ENCODE measurements at places on chromosomes 5 and 9.

- no peak for DNase-seq
Measured at GRCh38 chr5:107919361-107919760, 248.6 kb upstream of the EFNA5 start.

DNA sequence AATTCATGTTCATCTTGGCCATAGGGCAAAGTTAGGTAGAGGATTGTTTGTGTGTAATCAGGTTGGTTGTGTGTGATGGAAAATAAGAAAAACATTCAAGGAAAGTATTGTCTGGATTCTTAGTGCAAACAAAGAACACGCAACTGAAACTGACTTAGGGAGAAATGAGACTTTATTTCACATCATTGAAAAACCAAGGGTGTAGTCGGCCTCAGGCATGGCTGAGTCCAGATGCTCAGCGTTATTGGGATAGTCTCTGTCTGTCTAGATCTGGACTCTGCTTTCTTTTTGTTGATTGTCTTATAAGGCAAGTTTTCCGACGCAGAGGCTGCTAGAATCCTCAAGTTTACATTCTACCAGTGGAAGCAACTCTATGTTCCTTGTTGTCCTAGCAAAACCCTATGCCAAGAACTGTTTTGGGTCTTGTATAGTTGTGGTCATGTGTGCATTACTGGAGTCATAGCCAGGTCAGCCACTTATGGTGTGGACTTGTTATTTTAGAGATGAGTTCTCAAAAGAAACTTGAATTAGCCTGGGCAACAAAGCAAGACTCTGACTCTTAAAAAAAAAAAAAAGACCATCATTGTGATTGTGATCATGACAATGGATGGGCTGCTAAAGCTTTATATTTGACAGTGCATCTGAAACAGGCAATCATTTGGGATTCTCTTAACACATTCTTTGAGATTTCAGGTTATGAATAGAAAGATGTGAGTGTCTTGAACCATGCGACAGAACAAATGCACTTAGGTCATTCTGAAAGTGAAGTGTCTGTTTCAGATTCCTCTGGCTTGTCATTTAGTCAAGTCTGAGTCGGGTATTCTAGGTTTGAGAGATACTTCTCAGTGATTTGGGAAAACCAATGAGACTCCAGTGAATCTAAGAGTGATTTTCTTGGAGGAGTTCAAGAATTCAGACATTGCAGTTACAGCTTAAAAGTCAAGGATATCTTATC, 82.6 kb downstream of the DOCK2 start:
- DNase-seq, result peak; percentile 46

- peak; percentile 58 for DNase-seq
Measured at GRCh38 chr9:121278477-121279261, 10.7 kb downstream of the GSN start.

DNA sequence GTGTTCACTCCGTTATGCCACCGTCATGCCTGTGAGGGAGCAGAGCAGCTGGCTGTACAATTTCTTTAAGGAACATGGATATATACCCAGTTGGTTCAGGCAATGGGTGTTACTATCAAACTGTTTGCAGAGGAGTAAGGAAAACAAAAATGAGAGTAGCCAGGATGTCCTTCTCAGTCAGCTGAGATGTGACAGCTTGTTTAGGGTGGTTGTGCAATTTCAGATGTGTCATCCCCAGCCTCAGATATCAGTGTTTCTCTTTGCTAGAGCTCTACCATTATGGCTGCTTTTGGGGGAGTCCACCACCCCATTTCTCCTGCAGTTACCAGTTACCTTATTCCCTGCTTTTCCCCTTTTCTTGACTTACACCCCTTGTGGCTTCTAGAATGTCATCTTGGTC, 135.2 kb upstream of the SLC24A2 start:
- DNase-seq, result no peak

DNA sequence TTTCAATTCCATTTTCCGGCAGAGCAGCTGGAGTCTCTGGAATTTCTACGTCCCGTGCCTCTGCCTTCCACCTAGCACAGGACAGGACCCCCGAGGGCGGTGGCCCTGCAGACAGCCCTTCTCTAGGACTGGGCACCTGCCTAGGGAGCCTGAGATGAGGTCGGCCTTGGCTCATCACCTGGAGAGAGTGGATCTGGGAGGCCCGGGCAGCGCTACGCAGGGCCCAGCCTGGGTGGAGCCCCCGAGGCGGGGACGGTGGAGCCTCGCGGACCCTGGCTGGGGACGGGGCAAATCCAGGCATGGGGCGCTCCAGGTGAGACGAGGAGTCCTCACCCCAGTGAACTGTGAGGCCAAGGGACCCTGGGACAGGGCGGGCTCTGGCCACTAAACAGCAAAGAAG, 114.5 kb downstream of the MTRR start:
- DNase-seq, result no peak

- no peak for DNase-seq
Measured at GRCh38 chr9:10230512-10230911, 382.3 kb downstream of the PTPRD start.

GRCh38 chr5:111308951-111309350, 84.8 kb downstream of the CAMK4 start:
- DNase-seq, result no peak

- no peak for DNase-seq
Measured at GRCh38 chr5:127330116-127330515, 39.5 kb downstream of the MEGF10 start.

- DNase-seq, result no peak
Measured at GRCh38 chr5:159402856-159403255, 72.6 kb upstream of the IL12B start.

DNA sequence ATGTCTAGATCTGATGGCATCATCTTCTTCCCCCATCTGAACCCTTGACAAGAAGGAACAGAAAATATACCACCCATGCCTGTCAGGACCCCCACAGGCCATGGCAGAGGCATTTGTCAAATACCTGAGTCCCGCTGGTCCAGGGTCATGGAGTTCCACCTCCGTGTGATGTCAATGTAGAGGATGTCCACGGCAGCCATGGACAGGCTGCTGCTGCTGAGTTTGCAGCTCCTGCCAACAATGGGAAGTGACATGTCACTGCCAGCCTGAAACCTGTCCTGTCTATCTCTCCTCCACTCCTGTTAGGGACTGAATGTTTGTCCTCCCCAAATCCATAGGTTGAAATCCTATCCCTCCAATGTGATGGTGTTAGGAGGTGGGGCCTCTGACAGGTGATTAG, 208.8 kb downstream of the DAB2IP start:
- no peak for DNase-seq

- no peak for DNase-seq
Measured at GRCh38 chr9:6640268-6641051, 5.1 kb downstream of the GLDC start.

DNA sequence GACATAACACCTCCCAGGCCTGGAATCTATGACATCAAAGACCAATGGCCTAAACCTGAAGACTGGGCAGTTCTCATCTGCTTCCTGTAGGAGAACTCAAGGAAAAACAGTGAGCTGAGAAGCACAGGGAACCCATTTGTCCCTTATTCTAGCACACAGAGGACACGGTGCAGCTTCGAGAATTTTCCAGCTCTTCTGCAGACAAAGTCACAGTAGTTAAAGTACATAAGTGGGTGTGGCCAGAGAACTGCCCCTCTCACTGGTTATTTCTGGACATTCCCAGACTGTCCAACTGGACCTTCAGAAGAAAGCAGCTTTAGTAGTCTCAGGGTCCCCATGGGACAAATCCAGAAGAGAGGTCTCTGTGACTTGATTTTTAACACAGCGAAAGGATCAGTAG, 114.6 kb downstream of the KLHL3 start:
- no peak for DNase-seq

DNA sequence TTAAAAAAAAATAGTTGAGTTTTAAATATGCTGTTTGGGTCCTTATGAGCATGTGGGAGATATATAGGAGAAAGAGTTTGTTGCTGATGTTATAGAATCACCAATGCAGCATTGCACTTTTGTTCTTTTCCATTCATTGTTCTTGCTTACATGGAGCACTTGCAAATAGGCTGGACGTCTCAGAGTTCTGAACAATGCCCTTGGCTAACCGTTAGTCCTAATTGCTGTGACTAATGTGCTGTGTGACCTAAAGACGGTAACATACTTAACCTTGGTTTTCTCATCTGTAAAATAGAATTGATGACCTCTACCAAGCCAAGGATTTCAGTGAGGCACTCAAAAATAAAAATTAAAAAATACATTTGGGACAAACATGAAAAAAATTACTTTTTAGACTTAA, 29.8 kb downstream of the PIK3R1 start:
- no peak for DNase-seq

DNA sequence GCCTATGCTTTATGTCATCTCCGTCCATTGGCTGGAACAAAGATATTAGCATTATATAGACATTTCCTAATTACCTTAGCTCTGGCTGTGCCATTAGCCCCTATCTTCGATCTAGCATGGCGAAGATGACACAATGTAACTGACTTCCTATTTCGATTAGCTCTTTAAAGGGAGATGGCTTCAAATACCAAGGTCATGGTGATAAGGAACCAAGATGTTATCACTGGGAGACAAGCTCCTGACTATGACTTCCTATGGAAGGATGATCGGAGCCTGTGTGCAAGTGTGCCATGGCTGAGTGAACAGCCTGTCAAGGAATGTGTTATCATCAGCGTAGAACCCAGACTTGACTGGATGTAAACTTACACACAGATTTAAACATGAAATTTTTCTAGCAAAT, 602.1 kb downstream of the PSAT1 start:
- no peak for DNase-seq

DNA sequence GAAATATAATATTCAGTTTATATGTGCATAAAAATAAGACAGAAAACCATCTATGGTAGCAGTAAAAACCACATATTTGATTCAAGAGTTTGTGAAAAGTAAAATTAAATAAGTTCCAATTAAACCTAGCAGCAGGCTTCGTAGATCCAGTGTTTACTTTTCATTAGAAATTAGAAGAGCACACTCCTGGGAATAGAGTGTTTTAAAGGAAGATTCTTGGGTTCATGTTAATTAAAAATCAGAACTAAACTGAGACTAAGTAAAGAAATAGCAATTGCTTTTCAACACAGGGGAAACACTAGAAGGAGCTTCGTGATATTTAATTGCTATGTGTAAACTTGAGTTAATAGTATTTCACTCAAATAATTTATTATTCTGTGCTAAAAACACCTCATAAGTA, 1097.8 kb upstream of the CDH18 start:
- DNase-seq, result no peak

DNA sequence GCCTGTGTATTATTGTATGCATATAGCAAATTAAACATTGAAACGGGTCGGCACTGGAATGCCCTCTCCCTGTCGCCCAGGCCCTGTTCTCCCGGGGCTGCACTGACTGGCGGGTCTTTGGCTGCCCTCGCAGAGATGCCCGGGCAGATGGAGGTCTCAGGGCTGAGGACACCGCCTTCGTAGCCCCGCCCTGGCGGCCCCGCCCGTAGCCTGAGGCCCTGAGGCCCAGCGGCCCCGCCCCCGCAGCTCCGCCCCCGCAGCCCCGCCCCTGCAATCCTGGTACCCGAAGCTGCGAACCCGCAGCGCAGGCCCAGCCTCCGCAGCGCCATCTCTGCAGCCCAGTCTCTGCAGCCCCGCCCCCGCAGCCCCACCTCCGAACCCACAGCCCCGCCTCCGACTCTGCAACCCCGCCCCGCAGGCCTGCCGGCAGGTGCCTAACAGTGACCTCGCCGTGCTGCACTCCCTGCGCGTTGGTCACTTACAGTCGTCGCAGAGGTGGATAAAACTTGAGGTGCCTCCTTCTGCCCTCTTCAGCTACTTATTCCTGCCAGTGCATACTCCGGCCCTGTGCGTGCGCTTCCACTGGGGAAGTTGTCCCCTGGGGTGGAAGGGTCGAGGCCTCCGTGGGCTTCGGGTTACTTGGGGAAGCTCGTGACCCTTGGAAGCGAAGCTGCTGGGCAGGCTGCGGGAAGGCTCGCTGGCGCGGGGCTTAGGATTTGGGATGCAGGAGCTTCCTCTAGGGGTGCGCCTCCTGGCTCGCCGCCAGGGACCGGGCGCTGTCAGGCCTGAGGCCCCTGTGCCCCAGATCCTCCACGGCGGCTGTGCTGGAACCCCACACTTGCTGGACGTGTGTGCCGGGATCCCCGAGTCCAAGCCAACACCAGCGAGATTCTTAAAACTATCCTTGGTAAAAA, 72.3 kb downstream of the ICE1 start:
- DNase-seq, result peak; percentile 81

DNA sequence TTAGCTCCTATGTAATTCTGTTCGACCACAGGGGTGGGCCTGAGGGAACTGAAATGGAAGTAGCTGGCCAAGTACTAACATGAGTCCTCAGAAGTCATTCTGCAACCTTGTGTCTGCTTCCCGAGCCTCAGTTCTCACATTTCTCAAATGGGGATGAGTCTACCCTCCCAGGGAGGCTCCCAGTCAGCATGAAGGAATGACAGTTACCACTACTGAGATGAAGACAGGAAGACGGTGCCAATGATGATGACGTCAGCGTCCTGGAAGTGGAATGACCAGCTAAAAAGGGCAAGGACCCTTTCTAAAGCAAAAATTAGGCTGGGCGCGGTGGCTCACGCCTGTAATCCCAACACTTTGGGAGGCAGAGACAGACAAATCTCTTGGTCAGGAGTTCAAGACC, 6.8 kb downstream of the PIP5KL1 start:
- no peak for DNase-seq

DNA sequence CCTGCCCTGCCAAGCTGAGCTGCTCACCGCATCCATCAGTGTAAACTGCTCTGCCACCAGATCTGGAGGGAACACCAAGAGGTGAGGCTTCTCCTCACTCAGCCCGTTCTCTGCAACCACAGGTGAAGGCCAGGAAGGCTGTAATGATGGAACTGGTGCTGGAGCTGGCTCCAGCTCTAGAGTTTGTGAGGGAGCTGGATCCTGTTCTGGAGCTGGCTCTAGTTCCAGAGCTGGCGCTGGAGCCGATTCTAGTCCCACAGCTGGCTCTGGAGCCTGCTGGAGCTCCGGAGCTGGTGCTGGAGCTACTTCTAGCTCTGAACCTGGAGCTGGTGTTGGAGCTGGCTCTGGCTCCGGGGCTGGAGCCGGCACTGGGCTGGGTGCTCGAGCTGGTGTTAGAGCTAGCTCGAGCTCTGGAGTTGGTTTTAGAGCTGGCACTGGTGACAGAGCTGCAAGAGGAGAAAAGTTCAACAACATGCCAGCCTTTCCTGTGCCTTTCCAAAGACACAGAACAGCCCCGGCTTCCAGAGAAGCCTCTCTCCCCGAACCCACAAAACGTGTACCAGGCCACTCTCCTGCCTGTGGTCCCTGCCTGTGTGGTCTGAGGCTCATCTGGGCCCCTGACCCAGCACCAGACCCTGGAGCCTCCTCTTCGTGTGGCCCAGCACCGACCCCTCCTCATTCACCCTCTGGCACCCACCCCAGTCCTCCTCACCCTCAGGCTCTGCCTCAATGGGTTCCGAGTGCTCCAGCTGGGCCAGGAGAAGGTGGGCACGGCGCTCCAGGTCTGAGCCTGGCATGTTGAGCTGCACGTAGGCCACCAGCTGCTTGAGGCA, 12.9 kb downstream of the RALGDS start:
- no peak for DNase-seq

DNA sequence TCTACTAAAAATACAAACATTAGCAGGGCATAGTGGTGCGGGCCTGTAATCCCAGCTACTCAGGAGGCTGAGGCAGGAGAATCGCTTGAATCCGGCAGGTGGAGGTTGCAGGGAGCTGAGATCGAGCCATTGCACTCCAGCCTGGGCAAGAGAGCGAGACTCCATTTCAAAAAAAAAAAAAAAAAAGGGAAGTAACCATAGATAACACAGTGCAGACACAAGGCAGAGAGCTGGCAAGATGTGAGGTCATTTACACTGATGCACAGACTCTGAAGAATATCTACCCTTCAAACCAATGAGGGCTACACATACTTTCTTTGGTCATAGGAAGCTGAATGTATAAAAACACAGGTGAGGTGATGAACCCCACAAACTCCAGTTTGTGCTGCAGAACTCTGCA, 131.9 kb downstream of the DCP2 start:
- DNase-seq, result no peak
